NCI-H1417 treated with DMSO at 0.1 percent for 48 hours (cell line): ENCODE measurements at places on chromosomes 12 and 14.

GRCh38 chr12:58918469-58918844, 1.8 kb downstream of the LRIG3 start:
- DNase-seq = no peak

DNA sequence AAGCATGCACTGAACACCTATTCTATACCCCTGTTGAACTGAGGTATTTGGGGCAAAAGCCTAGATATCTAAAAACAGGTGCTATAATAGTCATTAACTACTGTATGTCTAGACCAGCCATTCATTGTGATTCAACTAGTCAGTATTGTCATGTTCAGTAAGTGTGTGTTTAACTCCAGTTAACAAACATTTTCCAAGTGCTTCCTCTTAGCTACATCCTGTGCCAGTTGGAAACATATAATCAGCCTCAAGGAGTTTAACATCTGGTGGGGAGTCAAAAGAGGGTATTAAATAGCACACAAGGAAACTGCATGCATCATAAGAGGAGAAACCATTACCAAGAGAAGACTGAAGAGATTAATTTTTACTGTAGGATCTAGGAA, 20.4 kb downstream of the TMTC1 start:
- no peak for DNase-seq

GRCh38 chr12:72746048-72746447, 473.9 kb downstream of the TRHDE start:
- DNase-seq = no peak

- no peak for DNase-seq
Measured at GRCh38 chr12:78878459-78878858, 13.9 kb downstream of the SYT1 start.

- DNase-seq = no peak
Measured at GRCh38 chr12:9651265-9651729, 18.2 kb upstream of the CLEC2D start.

GRCh38 chr12:1993341-1993740, 10.9 kb downstream of the DCP1B start:
- no peak for DNase-seq

GRCh38 chr12:77337362-77337761, 272.0 kb upstream of the E2F7 start:
- DNase-seq = no peak

DNA sequence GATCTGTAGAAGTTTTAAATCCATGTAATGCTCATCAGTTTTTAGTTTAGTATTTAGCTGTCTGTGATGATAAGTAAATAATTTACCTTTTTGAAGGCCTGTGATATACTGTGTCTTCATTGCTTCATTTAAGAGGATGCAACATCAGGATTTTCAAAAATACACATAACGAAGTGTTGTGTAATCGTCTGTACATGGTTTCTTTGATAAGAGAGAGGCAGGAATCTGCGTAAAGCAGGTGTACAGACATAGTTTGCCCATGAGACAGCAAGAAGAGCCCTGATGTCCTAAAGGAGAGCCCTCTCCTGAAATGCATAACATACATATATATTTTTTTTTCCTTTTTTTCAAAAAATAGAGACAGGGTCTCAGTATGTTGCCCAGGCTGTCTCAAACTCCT, 44.8 kb downstream of the RASSF3 start:
- DNase-seq = no peak

GRCh38 chr14:72443991-72444441, 449.9 kb downstream of the DPF3 start:
- no peak for DNase-seq

- DNase-seq = no peak
Measured at GRCh38 chr12:20268121-20268732, 100.1 kb upstream of the PDE3A start.

GRCh38 chr12:75592086-75592485, 80.7 kb upstream of the KRR1 start:
- no peak for DNase-seq

DNA sequence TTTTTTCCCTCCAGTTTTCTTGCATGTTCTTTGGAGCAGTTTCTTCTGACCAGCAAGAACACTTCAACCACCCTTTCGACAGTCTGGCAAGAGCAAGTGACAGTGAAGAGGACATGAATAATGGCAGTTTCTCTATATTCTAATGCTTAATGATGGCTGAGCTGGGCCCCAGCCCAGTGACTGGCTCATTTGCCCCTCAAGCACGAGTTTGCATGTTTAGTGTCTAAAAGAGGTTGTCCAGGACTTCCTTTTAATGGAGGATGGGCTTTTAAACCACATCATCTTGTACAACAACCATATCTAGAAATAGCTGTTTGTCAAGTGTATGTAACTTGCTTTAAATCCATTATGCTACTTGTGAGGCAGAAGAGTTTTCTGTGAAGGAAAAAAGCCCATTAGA, 28.4 kb downstream of the RAD9B start:
- no peak for DNase-seq

GRCh38 chr12:102638777-102639176, 158.4 kb upstream of the IGF1 start:
- no peak for DNase-seq

GRCh38 chr14:52286661-52287649, 19.5 kb downstream of the PTGDR start:
- DNase-seq = no peak

- DNase-seq = no peak
Measured at GRCh38 chr12:65307169-65307501, 28.7 kb downstream of the MSRB3 start.

GRCh38 chr14:82511399-82511798, 977.7 kb upstream of the SEL1L start:
- DNase-seq = no peak

DNA sequence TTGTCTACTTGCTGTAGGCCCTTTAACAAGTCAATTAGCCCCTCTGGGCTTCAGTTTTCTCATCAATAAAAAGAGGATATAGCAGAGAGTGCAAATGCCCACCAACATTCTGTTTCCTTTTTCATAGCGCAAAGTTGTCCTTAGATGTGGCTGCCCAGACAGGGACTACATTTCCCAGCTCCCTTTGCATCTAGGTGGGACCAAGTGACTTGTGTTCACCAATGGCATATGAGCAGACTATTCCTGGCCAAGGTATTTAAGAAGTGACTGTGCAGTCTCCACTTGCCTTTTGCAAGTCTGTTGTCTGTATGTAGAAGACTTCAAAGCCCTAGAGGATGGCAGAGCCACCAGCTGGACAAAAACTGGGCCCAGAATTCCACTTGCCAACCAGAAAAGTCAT, 59.7 kb downstream of the DAO start:
- DNase-seq = no peak

- no peak for DNase-seq
Measured at GRCh38 chr14:30655124-30655523, 33.0 kb downstream of the SCFD1 start.

- no peak for DNase-seq
Measured at GRCh38 chr14:83909507-83909906, 1620.4 kb upstream of the FLRT2 start.

DNA sequence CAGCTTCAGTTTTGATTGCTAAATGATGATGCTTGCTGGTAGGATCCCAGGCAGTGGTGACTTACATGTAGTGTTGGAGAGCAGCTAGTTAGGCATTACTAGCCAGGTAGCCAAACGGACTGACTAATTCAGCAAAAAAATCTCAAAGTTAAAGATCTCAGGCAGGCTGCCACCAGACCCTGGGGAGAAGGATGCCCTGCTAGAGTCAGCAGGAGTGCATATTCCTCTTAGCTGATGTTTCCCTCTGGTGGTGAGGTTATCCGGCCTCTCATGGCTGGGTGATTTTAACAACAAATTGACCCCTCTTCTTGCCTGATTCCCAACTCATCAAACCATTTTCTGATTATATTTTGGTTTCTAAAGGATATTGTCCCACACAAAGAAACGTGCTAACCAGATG, 2.8 kb downstream of the EFS start:
- no peak for DNase-seq

DNA sequence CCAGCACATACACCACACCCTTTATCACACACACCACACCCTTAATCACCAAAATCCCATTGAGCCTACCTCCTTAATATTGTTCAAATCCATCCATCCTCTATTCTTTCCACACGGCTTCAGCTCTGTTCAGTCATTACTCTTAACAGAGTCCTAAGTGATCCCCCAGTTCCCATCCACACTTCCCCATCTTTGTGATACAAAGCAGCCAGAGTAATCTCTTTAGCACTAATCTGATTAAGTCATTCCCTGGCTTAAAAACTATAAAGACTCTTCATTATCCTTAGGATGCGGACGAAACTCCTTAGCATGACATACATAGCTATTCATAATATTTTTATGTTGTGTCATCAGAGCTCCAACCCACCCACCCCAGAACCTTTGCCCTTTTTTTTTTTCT, 14.7 kb upstream of the MFAP5 start:
- no peak for DNase-seq

- DNase-seq = no peak
Measured at GRCh38 chr12:66258011-66258410, 44.3 kb upstream of the HELB start.

- no peak for DNase-seq
Measured at GRCh38 chr12:132711080-132711843, 620 bp downstream of the PGAM5 start.

DNA sequence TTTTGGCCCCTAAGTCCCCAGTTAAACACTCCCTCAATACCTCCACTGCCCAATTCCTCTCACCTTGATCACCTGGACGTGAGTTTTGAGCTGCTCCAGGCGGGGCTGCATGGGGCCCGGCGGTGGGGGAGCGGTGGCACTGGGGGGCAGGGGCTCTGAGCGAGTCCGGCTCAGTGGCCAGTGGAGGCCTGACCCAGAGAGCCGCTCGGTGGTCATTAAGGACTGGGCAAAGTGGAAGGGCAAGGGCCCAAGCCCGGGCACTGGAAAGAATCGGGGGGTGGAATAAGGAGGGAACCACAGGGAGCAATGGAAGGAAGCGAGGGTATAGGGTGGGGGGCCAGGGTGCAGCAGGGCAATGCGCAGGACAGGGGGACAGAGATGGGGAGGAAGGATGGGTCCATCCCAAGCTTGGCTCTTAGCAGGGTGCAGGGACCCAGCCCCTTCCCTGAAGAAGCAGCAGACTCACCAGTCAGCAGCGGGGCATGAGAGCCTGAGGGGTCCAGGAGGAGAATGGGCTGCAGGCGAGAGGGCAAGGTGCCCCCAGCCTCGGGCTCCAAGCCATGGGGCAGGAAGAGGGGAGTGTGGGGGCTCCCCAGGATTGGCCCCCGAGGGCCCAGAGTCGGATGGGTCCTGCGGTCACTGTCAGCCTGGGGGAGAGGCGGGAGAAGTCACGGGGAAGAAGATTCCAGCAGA, 22.2 kb downstream of the SLC48A1 start:
- no peak for DNase-seq

- no peak for DNase-seq
Measured at GRCh38 chr12:117046425-117046824, 52.8 kb downstream of the TESC start.

DNA sequence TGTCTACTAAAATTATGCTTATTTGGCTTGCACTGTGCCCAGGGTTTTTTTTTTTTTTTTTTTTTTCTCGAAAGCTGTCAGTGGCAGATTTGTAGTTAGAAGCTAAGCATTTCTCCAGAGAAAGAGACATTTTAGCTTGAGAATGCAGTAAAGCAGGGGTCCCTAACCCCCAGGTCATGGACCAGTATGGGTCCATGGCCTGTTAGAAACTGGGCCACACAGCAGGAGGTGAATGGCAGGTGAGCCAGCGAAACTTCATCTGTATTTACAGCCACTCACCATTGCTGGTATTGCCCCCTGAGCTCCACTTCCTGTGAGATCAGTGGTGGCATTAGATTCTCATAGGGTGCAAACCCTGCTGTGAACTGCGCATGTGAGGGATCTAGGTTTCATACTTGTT, 73.7 kb downstream of the TMTC2 start:
- DNase-seq = no peak

GRCh38 chr12:32533971-32534590, 134.7 kb downstream of the FGD4 start:
- no peak for DNase-seq

DNA sequence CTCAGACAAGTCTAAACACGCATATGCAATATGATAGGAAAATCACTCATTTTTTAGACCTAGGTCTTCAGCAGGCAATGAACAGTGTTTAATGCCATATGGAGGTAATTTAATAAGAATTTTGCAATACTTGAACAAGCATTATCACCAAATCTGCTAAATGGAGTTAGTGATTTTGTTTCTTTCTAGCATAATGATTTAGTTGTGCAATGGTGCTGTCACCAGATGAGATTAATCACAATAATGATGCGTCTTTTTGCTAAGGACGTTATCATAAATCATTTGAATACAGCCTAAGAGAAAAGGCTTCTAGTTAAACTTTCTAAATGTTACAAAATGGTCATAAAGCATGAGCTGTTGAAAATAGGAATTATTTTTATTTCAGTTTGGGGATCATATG, 170.0 kb upstream of the SLC16A7 start:
- no peak for DNase-seq

DNA sequence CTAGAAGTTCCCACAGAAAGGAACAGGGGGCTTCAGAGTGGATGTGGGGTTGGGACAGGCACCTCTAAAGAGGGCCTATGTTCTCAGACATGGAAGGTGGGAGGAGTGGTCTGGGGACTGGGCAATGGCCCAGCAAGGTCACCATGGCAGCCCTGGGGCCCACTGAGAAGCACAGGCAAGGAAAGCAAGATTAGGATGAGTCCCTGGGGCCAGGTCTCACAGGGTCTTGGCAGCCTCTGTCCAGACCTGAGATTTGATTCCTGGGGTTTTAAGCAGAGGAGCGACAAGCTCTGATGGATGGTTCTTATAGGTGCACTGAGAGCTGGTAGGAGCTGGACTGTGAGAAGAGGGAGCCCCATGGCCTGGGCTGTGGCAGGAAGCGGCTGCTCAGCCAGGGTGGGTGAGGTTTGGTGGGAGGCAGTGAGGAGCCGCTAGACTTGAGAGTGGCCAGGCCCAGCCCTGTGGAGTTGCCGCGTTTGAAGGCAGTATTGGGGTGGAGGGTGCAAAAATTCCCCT, 44.0 kb downstream of the DLK1 start:
- DNase-seq = no peak

GRCh38 chr12:131764738-131765137, 53.8 kb downstream of the SFSWAP start:
- no peak for DNase-seq

DNA sequence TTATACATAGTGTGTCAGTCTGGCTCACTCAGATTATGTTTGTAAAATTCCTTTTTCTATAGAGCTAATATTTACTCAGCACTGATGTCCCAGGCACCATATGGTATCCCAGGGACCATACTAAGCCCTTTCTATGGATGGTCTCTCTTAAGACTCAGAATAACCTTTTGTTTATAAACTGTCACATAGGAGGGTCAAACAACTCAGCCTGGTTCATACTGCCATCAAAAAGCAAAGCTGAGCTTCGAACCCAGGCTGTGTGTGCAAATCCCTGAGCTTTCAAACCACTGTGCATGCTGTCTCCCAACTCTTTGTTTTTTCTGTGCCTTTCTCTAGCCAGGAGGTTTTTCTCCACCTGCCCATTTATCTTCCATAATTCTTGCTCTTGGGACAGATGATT, 135.6 kb upstream of the ARHGAP5 start:
- DNase-seq = no peak

GRCh38 chr12:82524641-82525040, 162.1 kb upstream of the TMTC2 start:
- DNase-seq = no peak

DNA sequence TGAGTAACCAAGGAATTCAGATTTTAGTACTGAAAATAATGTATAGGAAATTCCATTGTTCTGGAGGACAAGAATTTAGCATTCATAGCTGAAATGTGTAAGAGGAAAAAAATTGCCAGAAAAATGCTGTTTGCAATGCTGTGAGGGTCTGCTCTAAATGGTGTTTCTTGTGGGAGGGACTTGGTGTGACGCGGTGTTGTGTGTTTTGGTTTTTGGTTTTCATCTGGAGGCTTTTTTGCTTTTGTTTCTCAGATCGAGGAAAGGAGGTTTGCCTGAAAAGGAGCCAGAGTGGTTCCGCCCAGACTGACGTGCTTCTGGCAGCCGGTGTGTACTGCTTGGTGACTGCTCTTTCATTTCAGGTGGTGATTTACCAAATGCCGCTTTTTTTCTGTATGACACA, 211.8 kb upstream of the HMGA2 start:
- DNase-seq = no peak
